ENCODE measurements at places on chromosomes 4 and X. TPM values are rescaled to one million over a fixed set of nuclear protein-coding genes. Genes with fewer than 3 reads are reported as not detected.

DNA sequence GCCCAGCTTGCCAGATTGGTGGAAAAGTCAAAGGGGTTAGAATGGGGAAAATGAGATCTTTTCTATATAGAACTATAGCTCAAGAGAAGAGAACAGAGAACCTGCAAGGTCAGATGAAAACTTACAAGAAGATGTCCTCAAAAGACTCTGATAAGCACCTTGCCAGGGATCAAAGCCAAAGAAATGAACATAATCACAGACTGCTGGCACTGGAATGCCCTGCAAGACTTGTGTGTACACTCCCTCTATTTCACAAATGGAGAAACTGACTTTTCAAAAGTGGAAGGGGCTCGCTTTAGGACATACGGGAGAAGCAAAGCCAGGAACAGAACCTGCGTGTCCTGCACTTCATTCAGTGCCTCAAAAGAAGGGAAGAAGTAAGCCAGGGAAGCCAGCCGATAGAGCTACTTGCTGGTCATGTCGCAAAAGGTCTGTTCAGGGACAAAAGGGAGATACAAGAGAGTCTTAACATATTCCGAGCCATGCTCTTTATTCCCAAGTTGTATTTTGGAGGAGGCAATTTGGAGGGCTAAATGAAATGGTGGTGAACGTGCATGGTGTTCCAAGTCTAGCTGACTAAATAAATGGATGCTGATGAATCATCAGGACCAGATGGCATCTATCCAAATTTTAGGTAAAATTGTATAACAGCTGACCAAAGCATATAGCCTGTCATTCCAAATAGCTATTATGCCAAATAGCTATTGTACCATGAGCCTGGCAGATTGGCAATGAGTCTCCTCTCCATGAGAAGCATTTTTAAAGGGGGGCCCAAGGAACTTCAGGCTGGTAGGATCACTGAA is 175.6 kb upstream of the GPC4 start:
- no peak overlapping the region for H3K4me3 ChIP-seq
- H3K4me1 ChIP-seq: peaks cover 11% of the 10 kb centered on the region
- no peaks in the 10 kb centered on the region for H3K27me3 ChIP-seq
- H3K27ac ChIP-seq: no peak overlapping the region
- no peak for DNase-seq

DNA sequence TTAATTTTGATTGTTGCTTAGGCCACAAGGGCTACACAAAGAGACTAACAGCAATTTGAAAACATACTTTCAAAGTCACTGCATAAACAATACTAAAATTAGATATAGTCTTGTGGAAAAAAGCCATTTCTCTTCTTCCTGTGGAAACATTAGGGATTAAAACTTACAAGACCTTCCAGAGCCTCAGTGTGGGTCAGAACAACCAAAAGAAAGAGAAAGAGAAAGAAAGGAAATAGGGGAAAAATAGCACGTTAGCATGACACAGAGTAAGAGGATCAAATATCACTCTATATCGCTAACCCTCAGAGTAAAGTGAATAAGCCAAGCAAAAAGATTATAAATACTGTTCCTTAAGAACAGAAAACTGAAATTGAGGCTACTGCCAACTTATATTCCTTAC is 127.8 kb upstream of the DIAPH2 start:
- no peaks in the 10 kb centered on the region for H3K4me1 ChIP-seq
- no peak for DNase-seq
- H3K27me3 ChIP-seq: no peaks in the 10 kb centered on the region

WAS gene
- 1.2 TPM for total RNA-seq

- H3K27ac ChIP-seq: no peak overlapping the region
- H3K4me1 ChIP-seq: no peaks in the 10 kb centered on the region
- DNase-seq: no peak
- no peak overlapping the region for H3K4me3 ChIP-seq
- peaks cover 21% of the 10 kb centered on the region for H3K27me3 ChIP-seq
These were observed 151.6 kb downstream of the SLIT2 start for GRCh38 chr4:20403290-20403689.

RHOH gene
- 5.5 TPM for total RNA-seq

DNA sequence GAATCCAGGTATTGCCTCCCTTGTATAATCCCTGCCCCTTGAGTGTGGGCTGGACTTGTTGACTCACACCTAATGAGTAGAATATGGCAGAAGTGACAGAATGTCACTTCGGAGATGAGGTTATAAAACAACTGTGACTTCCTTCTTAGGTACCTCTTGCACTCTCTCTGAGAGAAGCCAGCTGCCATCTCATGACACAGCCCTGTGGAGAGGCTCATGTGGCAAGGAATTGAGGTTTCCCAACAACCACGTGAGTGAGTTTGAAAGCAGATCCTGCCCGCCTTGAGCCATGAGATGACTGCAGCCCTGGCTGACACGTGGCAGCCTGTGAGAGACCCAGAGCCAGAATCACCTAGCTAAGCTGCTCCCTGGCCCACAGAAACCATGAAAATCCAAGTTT is 13.5 kb downstream of the ASB11 start:
- DNase-seq: no peak
- peaks cover 3% of the 10 kb centered on the region for H3K36me3 ChIP-seq
- peaks cover 12% of the 10 kb centered on the region for H3K4me1 ChIP-seq
- no peaks in the 10 kb centered on the region for H3K27me3 ChIP-seq
- no peak overlapping the region for H3K4me3 ChIP-seq

DNA sequence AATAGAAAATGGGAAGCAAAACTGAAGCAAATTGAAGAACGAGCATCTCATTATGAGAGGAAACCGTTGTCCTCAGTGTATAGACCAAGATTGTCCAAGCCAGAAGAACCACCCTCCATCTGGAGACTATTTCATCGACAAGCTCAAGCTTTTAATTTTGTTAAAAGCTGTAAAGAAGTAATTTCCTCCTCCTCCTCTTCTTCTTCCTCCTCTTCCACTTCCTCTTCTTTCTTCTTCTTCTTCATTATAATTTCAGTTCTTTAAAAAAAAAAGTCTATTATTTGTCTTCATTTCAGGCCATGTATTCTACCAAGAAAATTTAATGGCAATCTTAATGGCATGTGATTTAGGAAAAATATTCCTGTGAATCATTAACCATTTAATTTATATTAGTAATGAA is 7.6 kb downstream of the PRIMPOL start:
- H3K4me1 ChIP-seq: no peaks in the 10 kb centered on the region
- no peak for DNase-seq
- H3K27ac ChIP-seq: no peak overlapping the region
- H3K4me3 ChIP-seq: no peak overlapping the region
- peaks cover 3% of the 10 kb centered on the region for H3K36me3 ChIP-seq
- no peaks in the 10 kb centered on the region for H3K27me3 ChIP-seq

GAGE1 gene
- total RNA-seq: not detected

DNA sequence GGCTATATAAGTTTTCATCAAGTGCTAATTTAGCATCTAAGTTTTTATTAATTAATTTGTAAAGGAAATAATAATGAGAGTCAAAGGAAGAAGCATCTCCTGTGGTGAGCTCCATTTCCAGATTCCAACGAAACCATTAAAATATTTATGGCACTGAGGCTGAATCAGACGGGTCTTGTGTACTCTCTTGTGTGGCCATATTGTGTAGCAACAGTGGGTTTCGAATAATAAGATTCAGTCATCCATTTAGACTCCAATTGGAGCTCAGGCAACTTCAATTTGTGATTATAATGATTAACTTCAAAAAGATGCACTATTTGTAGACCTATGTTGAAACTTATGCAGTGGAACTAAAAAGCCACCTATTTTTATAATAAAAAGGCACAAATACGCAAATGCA is 82.4 kb downstream of the SNCA start:
- no peaks in the 10 kb centered on the region for H3K27me3 ChIP-seq
- no peak overlapping the region for H3K27ac ChIP-seq
- peaks cover 15% of the 10 kb centered on the region for H3K4me1 ChIP-seq
- no peak overlapping the region for H3K4me3 ChIP-seq
- DNase-seq: no peak

DNA sequence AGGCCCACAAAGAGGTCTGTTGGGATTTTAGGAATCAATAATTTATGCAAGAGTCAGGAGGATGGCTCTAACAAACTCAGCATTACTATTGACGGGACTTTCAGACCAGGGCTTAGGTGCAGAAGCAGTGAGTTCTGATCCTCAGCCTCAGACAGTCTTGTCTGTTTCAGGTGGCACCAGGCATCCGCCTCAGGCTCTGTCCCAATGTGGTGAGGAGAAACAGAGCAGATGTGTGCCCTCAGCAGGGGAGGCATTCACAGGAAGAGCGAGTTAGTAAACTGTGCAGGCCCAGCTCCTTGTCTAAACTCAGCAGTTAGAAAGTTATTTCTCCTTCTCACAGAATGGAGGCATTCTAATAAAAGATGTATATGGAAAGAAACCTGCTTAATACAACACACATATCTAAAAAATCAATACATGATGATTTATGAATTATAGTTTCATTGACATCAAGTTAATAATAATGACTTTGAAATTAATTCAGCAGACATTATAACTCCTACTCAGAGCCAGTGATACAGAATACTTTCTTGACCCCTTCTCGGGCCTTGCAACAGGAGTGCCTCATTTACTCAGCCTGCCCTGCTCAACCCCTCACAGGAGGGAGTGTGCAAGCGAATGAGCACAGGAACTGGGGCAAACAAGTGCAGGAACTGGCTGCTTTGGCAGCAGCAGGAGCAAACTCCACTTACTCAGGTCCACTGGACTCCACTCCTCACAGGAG is 202.8 kb upstream of the SMIM31 start:
- DNase-seq: no peak
- no peak overlapping the region for H3K4me3 ChIP-seq
- no peaks in the 10 kb centered on the region for H3K36me3 ChIP-seq

DNA sequence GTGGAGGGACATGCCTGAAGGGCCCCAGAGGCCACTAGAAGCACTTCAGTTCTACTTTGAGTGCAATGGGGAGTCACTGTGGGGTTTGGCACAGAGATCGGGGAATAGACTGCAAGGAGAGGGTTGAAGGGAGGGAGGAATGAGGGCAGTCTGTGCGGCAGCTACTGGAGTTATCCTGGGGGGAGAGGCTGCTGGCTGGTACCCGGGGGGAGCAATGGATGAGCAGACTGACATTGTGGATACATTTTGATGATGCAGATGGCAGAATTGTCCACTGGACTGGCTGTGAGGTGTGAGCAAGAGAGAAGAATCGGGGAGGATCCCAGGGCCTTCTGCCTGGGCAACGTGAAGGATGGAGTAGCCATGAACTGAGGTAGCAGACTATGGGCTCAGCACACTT is 2.8 kb upstream of the MAMLD1 start:
- no peak overlapping the region for H3K4me3 ChIP-seq
- H3K4me1 ChIP-seq: peaks cover 4% of the 10 kb centered on the region
- no peak overlapping the region for H3K27ac ChIP-seq
- no peak for DNase-seq
- H3K36me3 ChIP-seq: no peaks in the 10 kb centered on the region
- H3K27me3 ChIP-seq: peaks cover 40% of the 10 kb centered on the region

DNA sequence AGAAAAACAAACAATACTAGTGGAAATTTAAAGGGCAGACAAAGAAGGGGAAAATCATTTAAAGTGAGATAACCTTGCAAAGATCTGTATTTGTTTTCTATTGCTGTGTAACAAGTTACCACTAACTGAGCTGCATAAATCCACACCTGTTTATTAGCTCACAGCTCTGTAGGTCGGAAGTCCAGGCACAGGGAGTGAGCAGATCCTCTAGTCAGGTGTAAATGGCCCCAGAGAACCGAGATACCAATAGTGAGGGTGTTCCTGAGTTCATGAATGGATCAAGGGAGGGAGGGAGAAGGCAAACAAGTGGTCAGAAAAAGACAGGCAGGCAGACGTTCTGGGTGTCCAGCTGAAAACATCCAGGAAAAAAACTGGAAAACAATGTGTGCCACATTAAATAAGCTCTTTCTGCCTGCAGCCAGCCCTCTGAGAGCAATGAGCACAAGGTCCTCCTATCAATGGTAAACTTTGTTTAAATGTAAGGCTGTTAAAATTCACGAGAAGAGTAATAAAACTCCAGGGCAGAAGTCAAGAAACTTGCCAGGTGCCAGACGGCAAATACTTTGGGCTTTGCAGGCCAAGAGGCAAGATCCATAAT is 25.0 kb downstream of the ADGRA3 start:
- no peak for DNase-seq
- no peaks in the 10 kb centered on the region for H3K27me3 ChIP-seq
- H3K27ac ChIP-seq: peak overlapping the region; percentile 84
- H3K36me3 ChIP-seq: peaks cover 12% of the 10 kb centered on the region

NFKB1 gene
- 27.6 TPM for total RNA-seq

DNA sequence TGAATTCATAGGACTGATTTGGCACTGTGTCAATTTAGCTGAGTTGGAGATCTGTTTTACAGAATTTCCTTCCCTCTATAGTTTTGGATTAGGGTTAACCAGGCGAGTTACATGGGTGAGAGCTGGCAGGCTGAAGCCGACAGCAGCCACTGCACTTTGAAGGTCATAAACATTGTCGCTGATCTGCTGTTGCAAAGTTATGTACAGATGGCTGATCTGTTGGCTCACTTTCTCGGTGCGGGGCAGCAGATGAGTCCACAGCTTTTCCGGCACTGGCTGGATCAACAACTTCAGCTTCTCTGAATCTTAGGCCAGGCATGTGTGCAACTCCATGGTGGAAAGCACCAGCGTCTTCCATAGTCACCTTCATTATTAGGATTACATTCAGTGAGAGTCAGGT is 173.7 kb downstream of the GPAT3 start:
- H3K4me3 ChIP-seq: no peak overlapping the region
- H3K27ac ChIP-seq: no peak overlapping the region
- no peak for DNase-seq
- H3K27me3 ChIP-seq: peaks cover 4% of the 10 kb centered on the region
- no peaks in the 10 kb centered on the region for H3K36me3 ChIP-seq

DNA sequence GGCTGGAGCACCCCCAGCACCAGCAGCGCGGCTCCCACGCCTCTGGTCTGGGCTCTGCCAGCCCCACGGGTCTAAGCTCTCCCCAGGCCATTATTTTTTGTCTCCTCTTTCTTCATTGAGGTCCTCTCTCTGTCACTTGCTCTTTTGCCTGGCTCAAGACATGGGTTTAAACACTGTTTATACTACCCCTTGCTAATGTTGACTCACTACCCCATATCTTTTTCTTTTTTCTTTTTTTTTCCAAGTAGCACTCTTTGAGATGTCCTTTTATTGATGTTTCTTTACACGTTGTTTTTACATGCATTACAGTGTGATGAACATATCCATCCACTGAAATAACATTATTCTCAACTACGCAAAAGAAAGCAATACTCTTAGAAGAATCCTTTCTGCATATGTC is 1.7 kb upstream of the ERVMER34-1 start:
- H3K27me3 ChIP-seq: peaks cover 31% of the 10 kb centered on the region
- DNase-seq: no peak
- no peak overlapping the region for H3K27ac ChIP-seq
- peaks cover 5% of the 10 kb centered on the region for H3K4me1 ChIP-seq
- H3K4me3 ChIP-seq: no peak overlapping the region
- peaks cover 1% of the 10 kb centered on the region for H3K36me3 ChIP-seq

DNA sequence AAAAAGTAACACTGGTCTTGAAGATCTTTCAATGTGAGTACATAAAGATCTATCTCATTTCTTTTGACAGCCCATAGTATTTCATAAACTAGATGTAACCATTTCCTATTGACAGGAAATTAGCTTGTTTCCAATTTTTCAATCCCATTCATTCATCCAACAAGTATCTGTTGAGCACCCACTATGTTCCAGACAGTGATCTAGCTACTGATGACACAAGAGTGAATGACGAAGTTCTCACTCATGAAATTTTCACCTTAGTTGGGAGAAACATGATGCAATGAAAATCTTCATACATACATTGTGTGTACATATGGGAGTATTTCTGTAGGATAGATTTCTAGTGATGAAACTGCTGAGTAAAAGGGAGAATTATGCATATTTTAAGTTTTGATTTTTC is 1.7 kb downstream of the CD38 start:
- no peak for DNase-seq
- H3K27ac ChIP-seq: no peak overlapping the region
- H3K4me3 ChIP-seq: peak overlapping the region; percentile 65
- H3K36me3 ChIP-seq: no peaks in the 10 kb centered on the region
- H3K27me3 ChIP-seq: peaks cover 78% of the 10 kb centered on the region
